ENCODE measurements at places on chromosomes 11 and 22.
A peak's percentile ranks its signal among the peaks of the same experiment; 100 is the strongest.

- no peak for DNase-seq
Observed at GRCh38 chr11:1073261-1073724, 1.4 kb upstream of the MUC2 start.

- no peak for DNase-seq
Observed at GRCh38 chr11:102252339-102252891, 64.9 kb upstream of the BIRC3 start.

- DNase-seq, result peak; percentile 53
Observed at GRCh38 chr22:39932918-39933649, 27.1 kb upstream of the TMA7B start.

- DNase-seq, result no peak
Observed at GRCh38 chr11:96328395-96329010, 14.5 kb downstream of the MAML2 start.

DNA sequence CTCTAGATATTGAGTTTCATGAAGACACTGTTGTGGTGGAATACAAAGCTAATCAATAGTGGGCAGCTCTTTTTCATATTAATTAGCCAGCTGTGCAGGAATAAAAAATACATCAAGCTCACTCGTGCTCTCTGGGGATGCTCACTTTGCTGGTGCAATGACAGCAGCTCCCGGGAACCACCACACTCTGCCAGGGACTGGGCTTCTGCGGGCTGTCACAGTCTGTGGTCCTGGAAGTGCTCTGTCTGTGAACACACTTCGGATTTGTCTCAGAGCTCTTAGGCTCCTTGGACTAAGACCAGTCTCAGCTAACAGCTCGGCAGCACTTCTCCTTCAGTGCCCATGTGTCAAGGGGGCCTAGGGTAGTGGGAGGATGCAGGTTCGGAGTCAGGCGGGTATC, 393.5 kb downstream of the TENM4 start:
- no peak for DNase-seq

Data from Caco-2 (cell line).